Renal cortical epithelial cell (primary cell): ENCODE measurements at places on chromosomes 4 and X. TPM values are rescaled to one million over a fixed set of nuclear protein-coding genes. Genes with fewer than 3 reads are reported as not detected.
A peak's percentile ranks its signal among the peaks of the same experiment; 100 is the strongest.

The TAF7L gene
- total RNA-seq, result 0.10 TPM in 1 of 2 replicates, not detected in the other

DNA sequence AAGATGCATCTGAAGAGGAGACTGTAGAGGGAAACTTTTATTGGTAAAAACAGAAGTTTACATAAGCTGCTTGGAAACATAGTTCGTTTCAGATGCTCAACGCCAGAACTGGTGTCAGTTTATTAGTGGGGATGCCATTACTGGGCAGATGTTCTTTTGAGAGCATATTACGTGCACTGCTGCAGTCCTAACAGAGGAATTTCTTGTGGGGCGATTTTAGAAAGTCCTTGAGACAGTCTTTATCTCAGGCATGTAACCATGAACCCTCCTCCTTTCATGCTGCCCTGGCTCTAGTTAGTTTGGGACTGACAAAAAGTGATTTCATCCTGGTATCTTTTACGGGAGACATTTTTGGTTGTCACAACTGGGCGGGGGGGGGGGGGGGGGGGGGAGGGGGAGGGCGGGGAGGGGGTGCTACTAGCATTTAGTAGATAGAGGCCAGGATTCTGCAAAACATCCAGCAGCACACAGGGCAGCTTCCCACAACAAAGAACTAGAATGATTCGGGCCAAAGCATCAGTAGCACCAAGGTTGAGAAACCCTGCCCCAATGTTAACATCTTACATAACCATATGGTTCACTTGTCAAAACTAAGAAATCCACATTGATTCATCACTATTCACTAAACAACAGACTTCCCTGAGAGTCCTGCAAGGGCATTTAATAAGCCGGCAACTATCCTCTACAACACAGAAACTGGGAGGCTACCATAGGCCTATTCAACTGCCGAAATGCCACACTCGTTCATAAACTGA, 118.6 kb upstream of the FTHL17 start:
- no peak for DNase-seq

The LRP2BP gene
- total RNA-seq, result 1.3 TPM in 1 of 2 replicates, not detected in the other

GRCh38 chr4:74159143-74159709, 1.3 kb downstream of the MTHFD2L start:
- peak; percentile 68 for DNase-seq

The GLRA3 gene
- not detected in 2 replicates for total RNA-seq

- no peak for DNase-seq
Measured at GRCh38 chr4:39562792-39563191, 35.6 kb upstream of the UGDH start.

The AMELX gene
- not detected in 2 replicates for total RNA-seq
